Fibroblast of skin of right biceps (primary cell): ENCODE measurements at places on chromosomes 16 and 17.
A peak's percentile ranks its signal among the peaks of the same experiment; 100 is the strongest.

DNA sequence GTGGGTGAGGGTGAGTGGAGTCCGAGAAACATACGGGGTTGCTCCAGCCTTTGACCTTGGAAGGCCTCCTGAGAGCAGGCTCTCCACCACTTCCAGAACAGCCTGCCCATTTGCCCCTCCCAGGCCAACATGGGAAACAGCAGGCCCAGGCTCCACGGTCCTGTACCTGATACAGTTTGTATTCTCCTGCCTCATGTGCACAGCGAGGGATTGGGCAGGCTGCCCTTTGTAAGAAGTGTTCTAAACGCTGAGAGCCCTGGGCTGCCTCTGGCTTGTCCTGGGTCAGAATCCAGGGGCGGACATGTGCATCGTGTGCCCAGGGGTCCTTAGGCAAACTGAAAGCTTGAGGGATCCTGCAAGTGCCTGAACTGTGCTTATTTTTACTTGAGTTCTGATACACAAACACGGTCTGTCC lies 3.4 kb upstream of the CBX2 start:
- no peak for DNase-seq

DNA sequence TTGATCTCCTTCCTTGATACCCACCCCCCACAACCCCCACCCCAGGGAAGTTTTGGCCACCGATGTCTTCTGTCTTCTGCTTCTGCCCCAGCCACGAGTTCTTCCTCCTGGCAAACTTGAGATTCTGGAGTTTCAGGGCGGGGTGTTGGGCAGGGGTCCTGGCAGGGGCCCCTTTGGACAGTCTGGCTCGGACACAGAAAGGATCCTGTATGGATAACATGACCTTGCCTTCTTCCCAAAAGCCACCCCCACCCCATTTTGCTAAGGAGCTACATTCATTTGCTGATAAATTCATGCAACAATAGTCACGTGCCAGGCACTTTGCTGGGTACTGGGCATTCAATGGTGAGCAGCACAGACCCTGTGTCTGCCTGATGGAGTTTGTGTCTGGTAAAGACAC lies 5.9 kb upstream of the COL1A1 start:
- DNase-seq = no peak

DNA sequence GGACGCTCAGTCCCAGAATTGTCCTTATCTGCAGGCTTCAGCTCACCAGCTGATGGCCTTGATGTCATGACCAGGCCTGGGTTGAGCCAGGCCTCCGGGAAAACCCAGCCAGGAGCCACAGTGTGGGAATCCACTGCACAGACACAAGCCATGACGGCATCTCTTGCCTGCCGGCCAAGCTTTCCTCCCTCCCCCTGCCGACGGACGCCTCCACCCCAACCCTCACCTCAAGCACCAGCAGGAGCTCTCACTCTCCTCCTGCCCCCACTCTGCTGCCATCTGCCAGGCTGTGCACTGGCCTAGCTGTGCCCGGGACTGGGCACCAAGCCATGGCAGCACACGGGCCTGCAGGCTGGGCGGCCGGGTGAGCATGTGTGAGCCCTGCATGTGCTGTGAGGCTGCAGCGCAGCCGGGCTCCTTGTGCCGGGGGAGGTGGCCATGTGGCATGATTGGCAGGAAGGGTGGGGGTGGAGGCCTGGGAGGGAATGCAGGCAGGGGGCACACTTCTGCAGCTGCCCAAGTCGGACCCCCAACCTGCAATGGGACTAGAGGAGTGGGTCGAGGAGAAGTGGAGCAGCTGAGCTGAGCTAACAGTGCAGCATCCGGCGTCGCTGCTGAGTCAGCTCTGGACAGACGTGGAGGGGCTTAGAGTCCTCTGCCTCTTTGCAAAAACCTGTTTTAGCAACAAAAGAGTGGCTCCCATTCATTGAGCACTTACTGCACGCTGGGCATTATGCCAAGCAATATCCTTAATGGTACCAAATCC lies 268.5 kb downstream of the CBLN1 start:
- DNase-seq = no peak

- DNase-seq = no peak
Observed at GRCh38 chr16:46918905-46919792, 35.0 kb downstream of the GPT2 start.

GRCh38 chr17:56604691-56605290 lies 11.3 kb downstream of the NOG start:
- peak; percentile 49 for DNase-seq
